Epithelial cell of alveolus of lung (primary cell): ENCODE measurements at places on chromosomes 2 and 18. TPM values are rescaled to one million over a fixed set of nuclear protein-coding genes. Genes with fewer than 3 reads are reported as not detected.

The RAB27B gene
- total RNA-seq: 0.08 and 7.5 TPM in 2 replicates

The EPAS1 gene
- 38.7 and 119 TPM in 2 replicates for total RNA-seq

The FBXO36 gene
- 4.3 and 9.1 TPM in 2 replicates for total RNA-seq

The LDLRAD4 gene
- total RNA-seq: 0.52 and 0.80 TPM in 2 replicates

The CIB4 gene
- not detected in 2 replicates for total RNA-seq

The EGR4 gene
- not detected in 2 replicates for total RNA-seq

The IL1B gene
- total RNA-seq: 1.4 and 69.0 TPM in 2 replicates

The AMER3 gene
- total RNA-seq: not detected in 2 replicates

The ZNF521 gene
- total RNA-seq: 15.4 and 36.2 TPM in 2 replicates

The INHA gene
- not detected in 2 replicates for total RNA-seq

The LRRC30 gene
- total RNA-seq: not detected in 2 replicates

The IL37 gene
- not detected in 2 replicates for total RNA-seq

The TUBA3E gene
- not detected in 2 replicates for total RNA-seq

The HMSD gene
- 0.16 and 0.78 TPM in 2 replicates for total RNA-seq

The PRKAG3 gene
- total RNA-seq: 0.40 TPM in 1 of 2 replicates, not detected in the other

The KCNF1 gene
- 0.26 and 16.8 TPM in 2 replicates for total RNA-seq

The SFTPB gene
- total RNA-seq: 1.9 TPM in 1 of 2 replicates, not detected in the other

The UXS1 gene
- 29.5 and 61.7 TPM in 2 replicates for total RNA-seq
